ENCODE measurements at places on chromosomes 2 and 18. TPM values are rescaled to one million over a fixed set of nuclear protein-coding genes. Genes with fewer than 3 reads are reported as not detected.

The MORN2 gene
- 29.6 TPM for total RNA-seq

The REG3A gene
- total RNA-seq, result not detected

The IL36RN gene
- not detected for total RNA-seq

The E2F6 gene
- 12.7 TPM for total RNA-seq

The CCDC178 gene
- total RNA-seq, result 3.7 TPM

The COLEC12 gene
- 7.4 TPM for total RNA-seq

The REG3G gene
- 8.8 TPM for total RNA-seq

The TUBB8B gene
- not detected for total RNA-seq

The ZNF397 gene
- 28.6 TPM for total RNA-seq

The ABCG8 gene
- total RNA-seq, result 0.13 TPM

The TCF23 gene
- 0.38 TPM for total RNA-seq

The COL3A1 gene
- 138 TPM for total RNA-seq

The CFAP65 gene
- 2.0 TPM for total RNA-seq

The GKN1 gene
- not detected for total RNA-seq

The GPR155 gene
- total RNA-seq, result 7.6 TPM

The ANKRD62 gene
- not detected for total RNA-seq

The SLC11A1 gene
- 37.6 TPM for total RNA-seq

The LOXHD1 gene
- total RNA-seq, result 0.25 TPM

The TXNL1 gene
- total RNA-seq, result 54.0 TPM

Measured in kidney (tissue), 22 donors.